SK-N-DZ (cell line): ENCODE measurements at places on chromosomes 12 and 14.

DNA sequence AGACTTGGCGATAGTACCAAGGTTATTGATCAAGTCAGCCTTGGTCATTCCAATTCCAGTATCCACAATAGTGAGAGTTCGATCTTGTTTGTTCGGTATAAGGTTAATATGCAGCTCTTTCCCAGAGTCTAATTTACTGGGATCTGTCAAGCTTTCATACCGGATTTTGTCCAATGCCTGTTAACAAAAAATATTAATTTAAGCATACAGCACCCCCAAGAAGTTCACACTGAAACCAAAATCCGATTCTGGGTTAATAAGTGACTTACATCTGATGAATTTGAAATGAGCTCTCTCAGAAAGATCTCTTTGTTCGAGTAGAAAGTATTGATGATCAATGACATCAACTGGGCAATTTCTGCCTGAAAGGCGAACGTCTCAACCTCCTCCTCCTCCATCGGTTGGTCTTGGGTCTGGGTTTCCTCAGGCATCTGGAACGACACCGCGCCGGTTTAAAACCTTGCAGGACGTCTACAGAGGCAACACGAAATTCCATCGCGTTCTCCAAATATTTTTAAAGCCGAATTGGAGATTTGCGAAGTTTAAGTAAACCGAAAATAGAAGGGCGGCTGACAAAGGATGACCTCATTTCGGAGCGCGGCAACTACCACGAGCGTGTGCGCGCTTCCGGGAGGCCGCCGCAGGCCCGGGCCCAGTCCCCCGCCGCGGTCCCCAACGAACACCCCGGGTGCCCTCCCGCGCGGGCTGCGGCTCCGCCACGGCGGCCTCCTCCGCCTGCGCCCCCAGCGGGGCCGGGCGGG lies 716 bp downstream of the HSP90AA1 start:
- no peak for DNase-seq

GRCh38 chr12:5258926-5259325 lies 173.0 kb upstream of the NTF3 start:
- DNase-seq = no peak

GRCh38 chr12:131076296-131076695 lies 122.6 kb downstream of the ADGRD1 start:
- no peak for DNase-seq

DNA sequence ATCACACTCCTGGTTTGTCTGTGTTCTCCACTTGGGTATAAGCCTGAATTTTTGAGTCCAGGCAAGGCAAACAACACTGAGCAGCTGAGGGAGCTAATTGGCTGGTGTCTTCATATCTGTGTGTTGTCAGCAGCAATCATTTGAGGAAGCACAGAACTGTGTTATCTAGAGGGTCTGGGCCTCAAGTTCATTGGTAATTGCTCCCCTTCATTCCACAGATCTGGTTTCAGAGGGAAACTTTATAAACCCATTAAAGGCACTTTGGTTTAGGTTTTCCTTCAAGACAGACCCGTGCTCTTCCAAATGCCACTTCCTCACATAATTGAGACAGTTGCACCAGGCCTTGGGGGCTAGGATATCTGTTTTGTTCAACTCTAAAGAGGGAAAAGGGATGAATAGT lies 5.6 kb downstream of the DACT1 start:
- DNase-seq = peak; percentile 96

DNA sequence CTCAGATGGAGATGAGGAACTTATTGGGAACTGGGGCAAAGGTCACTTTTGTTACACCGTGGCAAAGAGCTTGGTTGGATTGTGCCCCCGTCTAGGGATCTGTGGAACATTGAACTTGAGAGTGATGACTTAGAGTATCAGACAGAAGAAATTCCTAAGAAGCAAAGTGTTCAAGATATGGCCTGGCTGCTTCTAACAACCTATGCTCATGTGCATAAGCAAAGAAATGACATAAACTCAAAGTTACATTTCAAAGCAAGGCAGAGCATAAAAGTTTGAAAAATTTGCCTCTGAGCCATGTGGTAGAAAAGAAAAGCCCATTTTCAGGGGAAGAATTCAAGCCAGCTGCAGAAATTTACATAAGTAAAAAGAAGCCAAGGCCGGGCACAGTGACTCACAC lies 21.5 kb upstream of the RAP1B start:
- no peak for DNase-seq

GRCh38 chr14:55665067-55665675 lies 85.2 kb downstream of the KTN1 start:
- no peak for DNase-seq

DNA sequence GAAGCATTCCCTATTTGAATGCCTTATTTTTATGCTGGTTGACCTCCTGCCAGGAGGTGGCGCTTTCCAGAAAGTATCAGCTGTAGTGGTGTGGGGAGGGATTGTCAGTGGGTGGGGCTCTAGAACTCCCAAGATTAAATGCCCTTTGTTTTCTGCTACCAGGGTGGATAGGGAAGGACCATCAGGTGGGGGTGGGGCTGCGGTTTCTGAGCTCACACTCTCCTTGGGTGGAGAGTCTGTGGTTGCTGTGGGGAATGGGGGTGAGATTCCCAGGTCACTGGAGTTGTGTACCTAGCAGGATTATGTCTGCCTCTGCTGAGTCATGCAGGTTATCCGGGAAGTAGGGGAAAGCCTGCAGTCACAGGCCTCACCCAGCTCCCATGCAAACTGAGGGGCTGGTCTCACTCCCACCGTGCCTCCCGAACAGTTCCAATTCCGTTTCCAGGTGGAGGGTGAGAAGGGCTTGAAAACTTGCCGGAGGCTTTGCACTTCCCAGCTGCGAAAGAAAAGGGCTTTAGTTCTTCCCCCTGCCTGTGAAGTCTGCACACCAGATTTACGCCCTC lies 68.3 kb downstream of the ALG10B start:
- peak; percentile 37 for DNase-seq

GRCh38 chr12:49661191-49661590 lies 37.8 kb downstream of the PRPF40B start:
- no peak for DNase-seq

DNA sequence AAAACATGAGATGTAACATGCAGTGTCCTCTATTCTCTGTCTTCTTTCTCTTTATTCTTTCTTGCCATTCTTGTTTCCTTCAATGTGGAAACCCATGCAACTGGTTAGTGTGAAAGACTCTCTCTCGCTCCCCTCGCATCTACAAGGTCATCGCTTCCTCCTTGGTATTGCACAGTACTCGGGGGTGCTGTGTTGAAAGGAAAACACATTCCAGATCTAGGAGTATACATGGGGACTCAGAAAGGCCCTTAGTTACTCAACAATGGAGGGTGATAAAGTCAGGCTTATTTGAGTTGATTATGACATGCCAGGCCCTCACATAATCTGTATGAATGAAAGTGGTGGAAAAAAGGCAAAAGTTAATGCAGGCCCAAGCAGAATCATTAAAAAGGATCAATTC lies 75.5 kb upstream of the OVCH1 start:
- DNase-seq = no peak

- DNase-seq = peak; percentile 55
These were observed 148.0 kb upstream of the PDE3A start for GRCh38 chr12:20220339-20220738.

GRCh38 chr12:2260441-2260840 lies 207.7 kb downstream of the CACNA1C start:
- no peak for DNase-seq

- no peak for DNase-seq
These were observed 75.3 kb downstream of the PPP1R12A start for GRCh38 chr12:79859646-79860045.

DNA sequence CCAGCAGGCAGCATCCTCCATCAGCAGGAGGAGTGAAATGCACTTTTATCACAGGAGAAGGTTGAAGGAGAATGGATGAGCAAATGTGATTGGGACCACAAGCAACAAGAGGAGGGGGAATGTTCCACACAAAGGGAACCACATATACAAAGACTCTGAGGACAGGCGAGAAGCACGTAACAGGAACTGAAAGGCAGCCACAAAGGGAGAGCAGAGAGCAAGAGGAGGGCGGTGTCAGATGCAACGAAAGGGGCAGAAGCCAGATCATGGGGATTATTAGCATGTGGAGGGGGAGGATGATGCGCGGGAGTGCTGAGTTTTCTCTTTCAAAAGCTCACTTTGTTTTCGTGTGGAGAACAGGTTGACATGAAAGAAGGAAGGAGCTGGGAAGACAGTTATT lies 241.1 kb downstream of the SPTSSA start:
- no peak for DNase-seq

- peak; percentile 48 for DNase-seq
These were observed 22.2 kb upstream of the OVCH1 start for GRCh38 chr12:29519585-29520182.

DNA sequence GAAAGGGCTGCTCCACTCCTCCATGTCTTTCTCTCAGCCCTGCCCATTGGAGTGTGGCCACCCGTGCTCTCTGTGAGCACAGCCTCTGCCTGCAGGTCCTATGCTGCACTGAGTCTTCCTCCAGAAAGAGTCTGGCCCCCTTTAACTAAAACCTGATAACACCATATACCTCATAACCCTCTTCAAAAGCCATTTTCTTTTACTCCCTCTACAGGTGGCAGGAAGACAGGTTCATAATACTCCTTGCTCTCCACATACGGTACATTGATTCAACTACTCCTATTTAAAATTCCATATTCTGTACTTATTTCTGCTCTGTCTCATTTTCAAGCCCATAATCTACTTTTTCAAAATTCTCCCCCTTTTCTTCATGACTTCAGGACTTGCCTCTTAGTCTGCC lies 144.0 kb downstream of the HELB start:
- DNase-seq = no peak

GRCh38 chr14:90578283-90578985 lies 181.6 kb downstream of the CALM1 start:
- DNase-seq = no peak

DNA sequence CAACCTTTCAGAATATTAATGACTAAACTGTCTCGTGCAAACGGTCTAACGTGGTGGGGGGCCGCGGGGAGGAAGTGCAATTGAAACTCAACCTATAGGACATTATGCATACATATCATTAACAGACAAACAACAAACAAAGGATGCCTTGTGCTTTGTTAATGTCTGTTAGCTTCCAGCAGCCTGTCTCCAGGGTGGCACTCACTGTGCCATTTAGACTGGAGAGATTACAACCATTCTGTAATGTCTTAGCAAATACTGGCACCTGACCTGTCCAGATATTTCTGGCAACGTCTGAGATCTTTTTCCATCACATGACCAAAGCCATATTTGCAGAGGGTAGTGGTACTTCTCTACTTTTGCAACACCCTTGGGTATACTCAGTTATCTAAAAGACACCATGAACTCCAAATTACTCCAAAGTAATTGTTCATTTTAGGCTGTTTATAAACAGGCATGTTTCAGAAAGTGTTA lies 11.6 kb downstream of the BHLHE41 start:
- no peak for DNase-seq

DNA sequence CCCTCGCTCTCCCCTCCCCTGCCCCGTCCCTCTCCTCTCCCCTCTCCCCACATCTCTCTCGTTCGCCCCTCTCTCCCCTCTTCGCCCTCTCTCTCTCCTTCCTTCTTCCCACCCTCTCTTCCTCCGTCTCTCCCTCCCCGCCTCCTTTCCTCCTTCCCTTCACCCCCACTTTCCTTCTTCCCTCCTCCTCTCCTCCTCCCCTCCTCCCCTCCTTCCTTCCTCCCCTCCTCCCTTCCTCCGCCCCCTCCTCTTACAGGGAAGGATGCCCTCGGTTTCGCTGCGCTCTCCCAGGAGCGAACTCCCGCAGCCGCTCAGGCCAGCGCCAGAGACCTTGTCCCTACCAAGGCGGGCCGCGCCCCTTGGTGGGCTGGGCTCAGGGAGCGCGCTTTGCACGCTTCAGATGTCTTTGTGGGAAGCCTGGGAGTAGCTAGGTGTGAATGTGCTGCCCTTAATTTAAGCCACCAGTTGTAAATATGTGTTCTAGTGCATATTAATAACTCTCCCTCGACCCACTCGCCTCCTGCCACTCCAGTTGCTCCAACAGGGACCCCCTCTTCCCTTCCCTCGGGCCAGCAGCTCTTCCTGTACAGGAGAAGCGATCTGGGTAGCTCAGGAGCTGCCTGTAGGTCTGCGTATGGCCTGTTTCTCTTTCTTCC lies 13.3 kb upstream of the MAP3K9 start:
- peak; percentile 74 for DNase-seq

DNA sequence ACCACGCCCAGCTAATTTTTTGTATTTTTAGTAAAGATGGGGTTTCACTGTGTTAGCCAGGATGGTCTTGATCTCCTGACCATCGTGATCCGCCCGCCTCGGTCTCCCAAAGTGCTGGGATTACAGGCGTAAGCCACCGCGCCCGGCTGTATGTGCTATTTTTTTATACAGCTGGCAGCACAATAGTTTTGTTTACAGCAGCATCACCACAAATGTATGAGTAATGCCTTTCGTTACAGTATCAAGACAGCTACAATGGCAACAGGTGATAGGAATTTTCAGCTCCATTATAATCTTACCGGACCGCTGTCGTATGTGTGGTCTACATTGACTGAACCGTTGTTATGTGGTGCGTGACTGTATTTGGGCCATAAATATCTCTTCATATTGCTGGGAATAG lies 11.6 kb upstream of the MDM2 start:
- DNase-seq = no peak

- DNase-seq = no peak
These were observed 212.8 kb upstream of the KITLG start for GRCh38 chr12:88793096-88793495.

GRCh38 chr12:50924439-50925341 lies 27.7 kb upstream of the HIGD1C start:
- DNase-seq = peak; percentile 78

GRCh38 chr12:13383379-13383778 lies 186.9 kb downstream of the EMP1 start:
- DNase-seq = no peak

GRCh38 chr14:68627868-68628604 lies 164.8 kb downstream of the ZFP36L1 start:
- DNase-seq = no peak

- DNase-seq = no peak
These were observed 8.9 kb downstream of the BICD1 start for GRCh38 chr12:32115404-32116104.
